ENCODE measurements at places on chromosomes 5 and 9.

GRCh38 chr5:89493414-89493813, 610.4 kb upstream of the MEF2C start:
- DNase-seq = no peak

DNA sequence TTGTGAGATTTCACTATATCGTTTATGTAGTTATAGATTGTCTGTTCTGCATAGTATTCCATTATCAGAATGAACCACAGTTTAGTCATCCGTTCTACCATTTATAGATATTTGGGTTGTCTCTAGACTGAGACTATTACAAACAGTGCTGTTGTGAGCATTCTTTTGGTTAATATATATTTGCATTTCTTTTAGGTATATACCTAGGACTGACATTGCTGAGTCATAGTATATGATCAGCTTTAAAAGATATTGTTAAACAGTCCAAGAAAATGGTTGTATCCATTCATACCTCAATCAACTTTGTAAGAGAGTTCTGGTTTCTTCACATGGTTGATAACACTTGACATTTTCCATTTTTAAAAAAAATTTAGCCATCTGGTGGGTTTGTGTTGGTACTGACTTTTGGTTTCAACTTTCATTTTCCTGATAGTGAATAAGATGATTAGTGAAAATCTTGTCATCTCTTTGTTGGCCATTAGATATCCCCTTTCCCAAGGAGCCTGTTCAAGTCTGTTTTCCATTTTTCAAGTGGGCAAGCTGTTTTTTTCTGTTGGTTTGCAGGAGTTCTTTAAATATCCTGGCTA, 22.9 kb upstream of the ADAM19 start:
- DNase-seq = no peak

DNA sequence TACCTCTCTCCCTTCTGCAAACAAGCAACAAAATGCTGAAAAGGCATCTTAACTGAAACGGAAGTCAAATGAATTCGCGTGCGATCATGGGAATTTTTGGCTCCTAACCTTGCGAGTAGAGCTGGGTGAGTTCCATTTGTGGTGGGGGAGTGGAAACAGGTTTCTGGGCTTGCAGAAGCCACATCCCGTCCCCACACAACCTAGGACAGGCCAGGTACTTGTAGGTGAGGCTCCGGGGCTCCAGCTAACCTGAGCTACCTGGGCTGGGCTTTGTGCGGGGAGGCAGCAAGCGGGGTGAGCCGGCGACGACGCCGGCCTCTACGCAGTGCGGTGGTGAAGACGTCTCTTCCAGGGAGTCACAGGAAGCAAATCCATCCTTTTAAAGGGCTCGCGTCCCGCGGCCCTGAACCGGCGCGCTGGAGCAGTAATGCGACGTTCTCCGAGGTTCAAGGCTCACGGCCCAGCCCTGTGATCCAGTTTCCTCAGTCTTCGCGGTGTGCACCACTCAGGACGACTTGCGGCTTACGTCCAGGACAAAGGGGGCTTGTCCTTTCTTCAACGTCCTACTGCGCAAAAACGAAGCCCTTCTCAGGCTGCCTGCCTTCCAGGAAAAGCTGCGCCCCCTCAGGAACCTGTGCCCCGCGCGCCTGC, 567 bp upstream of the SPIN1 start:
- peak; percentile 85 for DNase-seq

GRCh38 chr9:121651295-121652020, at the start of gene DAB2IP:
Gene DAB2IP, plus strand, starts transcription at chr9:121651634. Its CDS starts 142 bp downstream, at chr9:121651776.
- DNase-seq = peak; percentile 71

DNA sequence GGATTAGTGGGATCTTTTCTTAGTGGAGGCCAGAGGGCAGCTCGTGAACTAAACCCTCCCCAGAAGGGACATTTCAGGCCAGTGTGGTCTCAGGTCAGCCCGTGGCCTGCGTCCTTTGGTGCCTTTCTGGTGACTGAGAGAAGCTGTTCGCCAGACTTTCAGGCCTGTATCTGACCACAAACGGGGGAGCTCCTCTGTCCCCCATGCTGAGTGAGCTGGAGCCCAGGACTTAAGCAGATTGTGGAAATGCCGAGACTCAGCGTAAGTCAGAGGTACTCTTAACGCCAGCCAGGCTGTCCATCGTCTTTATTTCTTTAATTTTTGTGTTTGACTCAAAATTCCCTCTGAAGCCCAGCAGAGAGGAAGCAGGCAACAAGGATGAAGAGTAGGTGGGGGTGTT, 54.8 kb upstream of the NCS1 start:
- DNase-seq = no peak

- DNase-seq = no peak
Observed at GRCh38 chr5:137212471-137212870, 286.7 kb downstream of the SPOCK1 start.

GRCh38 chr9:34347800-34348158, 18.4 kb downstream of the NUDT2 start:
- no peak for DNase-seq

GRCh38 chr9:12699529-12699928, 6.3 kb downstream of the TYRP1 start:
- DNase-seq = no peak

GRCh38 chr5:175107865-175108264, 336.1 kb downstream of the DRD1 start:
- DNase-seq = no peak

DNA sequence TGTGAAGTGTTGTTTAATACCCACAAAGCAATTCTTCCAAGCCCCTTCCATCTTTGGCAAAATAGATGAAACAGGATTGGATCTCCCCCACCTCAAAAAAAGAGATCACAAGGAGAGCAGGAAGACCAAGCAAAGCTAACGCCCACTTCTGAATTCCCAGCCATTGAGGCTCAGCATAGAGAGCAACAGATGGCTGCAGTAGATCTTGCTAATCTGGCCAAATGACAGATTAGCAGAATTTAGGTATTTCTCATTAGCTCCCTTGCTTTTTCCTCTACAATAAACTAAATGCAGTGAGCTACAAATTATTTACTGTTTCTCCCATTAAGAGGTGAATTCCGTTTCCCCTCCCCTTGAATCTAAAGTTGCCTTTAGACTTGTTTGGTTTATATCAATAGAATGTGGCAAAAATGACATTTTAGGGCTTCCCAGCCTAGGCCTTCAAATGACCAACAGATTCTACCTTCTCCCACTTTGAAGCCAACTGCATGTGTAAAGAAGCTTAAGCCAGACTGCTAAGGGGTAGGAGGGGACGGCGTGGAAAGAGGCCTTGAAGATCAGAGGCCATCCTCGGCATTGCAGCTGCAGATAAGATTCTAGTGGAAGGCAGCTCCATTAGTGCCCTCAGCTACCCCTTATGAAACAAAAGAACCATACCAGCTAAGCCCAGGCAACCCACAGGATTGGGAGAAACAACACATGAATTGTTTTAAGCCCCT, 56.8 kb upstream of the CPEB4 start:
- DNase-seq = no peak

GRCh38 chr9:126122901-126123616, 203.6 kb upstream of the MVB12B start:
- no peak for DNase-seq

- no peak for DNase-seq
Observed at GRCh38 chr5:127961006-127961762, 122.4 kb upstream of the SLC12A2 start.

- DNase-seq = no peak
Observed at GRCh38 chr5:151405334-151406160, 41.9 kb upstream of the SLC36A1 start.

GRCh38 chr5:40217553-40217952, 462.2 kb upstream of the PTGER4 start:
- no peak for DNase-seq

- no peak for DNase-seq
Observed at GRCh38 chr5:178203670-178204181, 607 bp upstream of the HNRNPAB start.

- no peak for DNase-seq
Observed at GRCh38 chr9:13665418-13666066, 386.1 kb upstream of the MPDZ start.
